Karpas-422 (cell line): ENCODE measurements at places on chromosomes 7 and 10. TPM values are rescaled to one million over a fixed set of nuclear protein-coding genes. Genes with fewer than 3 reads are reported as not detected.

GRCh38 chr10:75425291-75426079 is 5.9 kb upstream of the LRMDA start:
- no peaks in the 10 kb centered on the region for H3K36me3 ChIP-seq
- no peak overlapping the region for H3K4me3 ChIP-seq
- no peak for DNase-seq
- no peaks in the 10 kb centered on the region for H3K27me3 ChIP-seq

GRCh38 chr10:56142092-56142728 is 218.8 kb downstream of the ZWINT start:
- H3K27ac ChIP-seq, result peak overlapping the region; percentile 72
- DNase-seq, result peak; percentile 47
- H3K36me3 ChIP-seq, result no peaks in the 10 kb centered on the region
- H3K27me3 ChIP-seq, result no peaks in the 10 kb centered on the region
- H3K4me1 ChIP-seq, result peaks cover 14% of the 10 kb centered on the region
- no peak overlapping the region for H3K4me3 ChIP-seq

GRCh38 chr10:6135039-6135438 is 46.2 kb downstream of the RBM17 start:
- no peak overlapping the region for H3K4me3 ChIP-seq
- H3K27ac ChIP-seq, result no peak overlapping the region
- H3K4me1 ChIP-seq, result peaks cover 4% of the 10 kb centered on the region; the same call in 1 of the 2 replicates
- no peaks in the 10 kb centered on the region for H3K36me3 ChIP-seq
- no peaks in the 10 kb centered on the region for H3K27me3 ChIP-seq

DNA sequence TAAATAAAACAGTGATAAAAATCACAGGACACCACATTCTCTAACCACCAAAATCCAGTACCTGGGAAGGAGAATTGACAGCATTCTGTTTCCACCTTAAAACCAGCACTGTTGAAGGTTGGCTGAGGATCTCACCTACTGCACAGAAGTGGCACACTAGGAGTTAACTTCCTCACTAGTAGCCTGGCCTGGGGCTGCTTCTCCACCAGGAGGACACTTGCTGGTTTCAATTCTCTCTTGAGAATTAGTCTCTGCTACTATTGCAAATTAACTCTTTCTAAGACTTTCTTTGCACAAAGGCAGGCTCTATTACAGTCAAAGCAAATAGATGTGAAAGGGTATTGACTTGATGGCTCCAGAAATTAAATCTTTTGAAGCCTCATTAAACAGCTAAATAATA is 2.3 kb upstream of the CTTNBP2 start:
- H3K27ac ChIP-seq, result no peak overlapping the region
- no peaks in the 10 kb centered on the region for H3K4me1 ChIP-seq
- no peak for DNase-seq
- H3K36me3 ChIP-seq, result no peaks in the 10 kb centered on the region
- H3K27me3 ChIP-seq, result no peaks in the 10 kb centered on the region

- no peak for DNase-seq
- no peaks in the 10 kb centered on the region for H3K4me1 ChIP-seq
- H3K27me3 ChIP-seq, result no peaks in the 10 kb centered on the region
- no peak overlapping the region for H3K27ac ChIP-seq
Observed at GRCh38 chr7:22944510-22944909, 69.4 kb downstream of the HYCC1 start.

- H3K4me1 ChIP-seq, result no peaks in the 10 kb centered on the region
- no peaks in the 10 kb centered on the region for H3K36me3 ChIP-seq
- H3K27me3 ChIP-seq, result no peaks in the 10 kb centered on the region
- no peak overlapping the region for H3K27ac ChIP-seq
- no peak overlapping the region for H3K4me3 ChIP-seq
Observed at GRCh38 chr10:28774051-28774995, 97.0 kb downstream of the BAMBI start.

DNA sequence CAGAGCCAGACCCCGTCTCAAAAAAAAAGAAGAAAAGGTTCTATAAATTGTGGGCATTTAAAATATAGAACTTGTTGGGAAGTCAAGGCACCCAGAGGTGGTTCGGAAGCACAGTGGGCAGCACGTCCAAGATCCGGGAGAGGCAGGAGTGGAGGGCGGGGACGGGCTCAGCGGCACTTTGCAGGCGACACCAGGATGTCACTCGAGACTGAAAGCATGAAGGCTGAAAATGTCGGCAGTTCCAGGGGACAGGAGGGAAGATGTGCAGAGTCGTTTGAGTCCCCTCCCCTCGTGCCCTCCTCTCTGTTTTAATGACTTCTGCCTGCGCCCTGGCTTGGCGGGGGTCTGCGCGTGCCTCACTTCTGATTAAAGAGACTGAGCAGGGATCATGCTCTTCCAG is 30.6 kb downstream of the IQCE start:
- no peaks in the 10 kb centered on the region for H3K4me1 ChIP-seq
- H3K27me3 ChIP-seq, result no peaks in the 10 kb centered on the region

DNA sequence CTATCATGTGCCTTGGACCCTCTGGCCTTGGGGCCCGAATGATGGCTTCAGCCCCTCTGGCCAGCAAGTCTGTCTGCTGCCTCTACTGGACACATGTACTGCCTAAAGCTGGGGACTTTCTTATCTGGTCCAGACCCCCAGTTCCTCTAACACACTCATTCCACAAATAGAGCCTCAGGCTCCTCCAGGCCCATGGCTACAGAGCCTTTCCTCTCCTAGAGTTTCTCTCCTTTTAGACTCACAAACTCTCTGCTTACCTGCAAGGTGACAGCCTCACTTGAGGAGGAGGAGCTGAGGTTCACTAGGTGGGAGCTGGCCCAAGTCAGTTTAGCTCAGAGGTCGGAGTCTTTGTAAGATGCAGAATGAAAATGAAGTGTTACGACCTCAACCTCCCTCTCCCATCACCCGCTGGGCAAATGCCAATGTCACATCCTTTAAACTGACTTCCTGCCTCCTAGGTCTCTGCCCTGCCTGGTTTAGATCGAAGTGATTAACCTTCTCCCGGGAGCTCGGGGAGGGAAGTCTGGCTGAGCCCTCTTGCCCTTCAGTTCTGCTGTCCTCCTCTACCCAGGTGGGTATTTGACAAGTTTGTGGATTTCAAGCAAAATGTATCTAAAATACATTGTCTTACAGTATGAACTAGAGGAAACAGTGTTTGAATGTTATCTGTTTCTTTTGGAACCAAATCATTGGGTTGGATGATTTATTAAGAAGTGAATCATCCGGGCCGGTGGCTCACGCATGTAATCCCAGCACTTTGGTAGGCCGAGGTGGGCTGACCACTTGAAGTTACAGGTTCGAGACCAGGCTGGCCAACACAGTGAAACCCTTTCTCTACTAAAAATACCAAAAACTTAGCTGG is 71.9 kb upstream of the TNS3 start:
- H3K4me1 ChIP-seq, result no peaks in the 10 kb centered on the region
- no peaks in the 10 kb centered on the region for H3K36me3 ChIP-seq

DNA sequence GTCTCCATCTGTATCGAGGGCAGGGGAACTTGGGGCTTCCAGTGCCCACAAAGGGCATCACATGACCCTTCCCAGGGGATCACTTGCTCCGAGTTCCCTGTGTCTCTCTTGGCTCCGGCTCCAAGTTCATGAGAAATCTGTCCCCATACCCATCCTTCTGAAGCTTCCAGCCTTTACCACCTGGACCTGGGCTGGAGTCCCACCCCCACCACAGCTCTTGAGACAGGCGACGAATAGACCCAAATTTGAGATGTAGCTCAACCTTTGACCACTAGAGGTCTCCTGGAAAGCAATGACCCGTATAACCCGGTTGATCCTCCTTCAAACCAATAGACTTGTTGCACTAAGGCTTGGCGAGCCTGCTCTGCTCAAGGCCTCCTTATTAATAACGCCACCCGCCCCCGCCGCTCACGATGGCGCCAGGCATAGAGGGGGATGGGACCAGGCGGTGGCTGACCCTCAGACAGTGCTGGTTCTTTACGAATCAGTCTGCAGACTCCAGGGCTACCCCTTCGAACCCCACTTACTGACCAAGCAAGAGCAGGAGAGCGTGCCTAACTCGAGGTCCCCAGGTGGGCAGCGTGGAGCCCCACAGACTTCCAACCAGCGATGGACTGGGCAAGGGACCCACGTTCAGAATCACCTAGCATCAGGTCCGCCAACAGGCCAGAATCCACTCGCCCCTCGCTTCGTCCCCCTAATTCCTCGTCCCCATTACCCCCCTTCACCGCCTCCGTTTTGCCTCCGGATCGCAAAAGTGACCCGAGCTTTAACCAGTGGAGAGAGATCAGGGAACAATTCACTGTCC is 4.4 kb upstream of the ARID5B start:
- no peaks in the 10 kb centered on the region for H3K36me3 ChIP-seq
- peak; percentile 94 for DNase-seq
- H3K4me3 ChIP-seq, result peak overlapping the region; percentile 76
- H3K4me1 ChIP-seq, result peaks cover 56% of the 10 kb centered on the region
- peak overlapping the region; percentile 97 for H3K27ac ChIP-seq

GRCh38 chr7:49770838-49771237 is 2.6 kb upstream of the VWC2 start:
- H3K4me3 ChIP-seq, result no peak overlapping the region
- no peaks in the 10 kb centered on the region for H3K27me3 ChIP-seq
- H3K36me3 ChIP-seq, result no peaks in the 10 kb centered on the region
- H3K27ac ChIP-seq, result no peak overlapping the region
- no peak for DNase-seq
- no peaks in the 10 kb centered on the region for H3K4me1 ChIP-seq

DNA sequence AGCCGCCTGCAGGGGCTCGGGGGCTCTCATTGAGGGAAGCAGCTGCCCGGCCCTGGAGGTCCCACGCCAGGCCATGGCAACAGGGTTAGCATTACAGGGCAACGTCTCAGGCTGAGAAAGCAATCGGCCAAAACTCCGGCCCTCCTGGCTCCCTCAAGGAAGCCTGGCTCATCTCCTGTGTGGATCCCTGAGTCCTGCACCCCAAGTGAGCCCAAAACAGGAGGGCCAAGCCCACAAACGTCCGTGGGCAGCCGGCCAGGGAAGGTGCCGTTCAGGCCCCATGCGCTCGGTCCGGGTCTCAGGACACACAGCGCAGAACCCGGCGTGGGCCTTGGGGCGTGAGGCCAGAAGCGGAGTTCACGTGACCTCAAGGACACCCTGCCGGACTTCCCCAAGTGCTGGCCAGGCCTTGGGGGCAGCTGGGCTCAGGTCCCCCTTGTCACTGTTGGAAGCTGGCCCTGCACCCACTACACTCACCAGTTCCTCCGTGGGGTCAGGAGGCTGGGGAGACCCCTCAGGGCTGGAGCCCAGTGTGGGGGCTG is 8.0 kb upstream of the PWWP2B start:
- no peak overlapping the region for H3K27ac ChIP-seq
- H3K27me3 ChIP-seq, result no peaks in the 10 kb centered on the region
- no peak for DNase-seq
- no peak overlapping the region for H3K4me3 ChIP-seq
- H3K36me3 ChIP-seq, result no peaks in the 10 kb centered on the region

- peaks cover 7% of the 10 kb centered on the region; the same call in 1 of the 2 replicates for H3K36me3 ChIP-seq
- no peaks in the 10 kb centered on the region for H3K27me3 ChIP-seq
- no peak overlapping the region for H3K4me3 ChIP-seq
- H3K4me1 ChIP-seq, result no peaks in the 10 kb centered on the region
Observed at GRCh38 chr10:99123336-99123735, 112.3 kb downstream of the HPSE2 start.

- H3K27me3 ChIP-seq, result no peaks in the 10 kb centered on the region
- no peaks in the 10 kb centered on the region for H3K36me3 ChIP-seq
- no peak for DNase-seq
- H3K27ac ChIP-seq, result no peak overlapping the region
Observed at GRCh38 chr10:75083972-75084833, 27.3 kb upstream of the SAMD8 start.

GRCh38 chr10:7795605-7796004 is 7.6 kb downstream of the ATP5F1C start:
- H3K27me3 ChIP-seq, result no peaks in the 10 kb centered on the region
- H3K27ac ChIP-seq, result no peak overlapping the region
- DNase-seq, result no peak
- no peak overlapping the region for H3K4me3 ChIP-seq

- peaks cover 72% of the 10 kb centered on the region for H3K4me1 ChIP-seq
- peak; percentile 90 for DNase-seq
- peak overlapping the region; percentile 83 for H3K4me3 ChIP-seq
- peak overlapping the region; percentile 99 for H3K27ac ChIP-seq
- H3K36me3 ChIP-seq, result peaks cover 6% of the 10 kb centered on the region; the same call in 1 of the 2 replicates
- no peaks in the 10 kb centered on the region for H3K27me3 ChIP-seq
Observed at GRCh38 chr10:63266391-63267316, 133.5 kb downstream of the NRBF2 start.

DNA sequence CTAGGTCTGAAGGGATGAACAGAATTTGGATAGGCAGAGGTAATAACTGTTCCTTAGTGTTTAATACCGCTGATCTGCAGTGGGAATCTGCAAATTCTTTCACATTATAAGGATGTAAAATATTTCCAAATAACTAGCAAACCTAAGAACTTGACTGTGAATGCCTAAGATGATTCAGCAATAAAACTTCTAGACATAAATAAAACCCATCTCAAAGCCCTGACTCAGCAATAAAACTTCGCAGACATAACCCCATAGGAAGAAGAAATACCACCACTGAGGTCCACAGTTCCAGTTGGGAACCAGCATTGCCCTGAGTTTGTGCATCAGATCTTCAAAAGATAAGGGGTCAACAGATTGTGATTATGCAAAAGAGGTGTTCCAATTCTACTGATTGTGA is 354.2 kb downstream of the GFRA1 start:
- no peak overlapping the region for H3K4me3 ChIP-seq
- DNase-seq, result no peak
- no peaks in the 10 kb centered on the region for H3K4me1 ChIP-seq
- H3K27me3 ChIP-seq, result no peaks in the 10 kb centered on the region
- no peaks in the 10 kb centered on the region for H3K36me3 ChIP-seq
- no peak overlapping the region for H3K27ac ChIP-seq

DNA sequence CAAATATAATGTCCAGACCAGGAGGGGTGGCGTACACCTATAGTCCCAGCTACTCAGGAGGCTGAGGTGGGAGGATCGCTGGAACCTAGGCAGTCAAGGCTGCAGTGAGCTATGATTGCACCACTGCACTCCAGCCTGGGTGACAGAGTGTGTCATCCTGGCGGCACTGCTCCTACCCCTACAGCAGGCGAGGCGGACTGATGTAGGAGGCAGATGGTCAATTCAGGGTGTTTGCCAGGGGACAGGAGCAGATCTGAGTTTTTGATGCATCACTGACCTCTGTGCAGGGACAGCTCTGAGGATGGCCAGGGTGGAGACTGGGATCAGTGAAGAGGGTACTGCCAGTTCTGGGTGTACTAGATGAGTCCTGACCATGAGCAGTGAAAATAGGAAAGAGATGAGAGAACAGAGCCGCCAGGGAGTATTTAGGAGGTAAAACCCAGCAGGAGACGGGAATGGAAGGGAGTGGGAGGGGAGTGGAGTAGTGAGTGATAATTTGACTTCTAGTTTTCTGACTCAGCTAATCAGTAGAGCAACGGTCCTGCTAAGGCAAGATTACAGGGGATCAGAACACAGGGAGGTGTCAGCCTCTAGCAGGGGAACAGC is 75.3 kb downstream of the HIP1 start:
- no peaks in the 10 kb centered on the region for H3K36me3 ChIP-seq
- H3K4me1 ChIP-seq, result peaks cover 4% of the 10 kb centered on the region
- H3K4me3 ChIP-seq, result no peak overlapping the region
- H3K27ac ChIP-seq, result no peak overlapping the region
- DNase-seq, result no peak

Gene PNLIP
- not detected in 2 replicates for total RNA-seq

Gene SEMA3D
- total RNA-seq, result not detected in 2 replicates

Gene INMT
- total RNA-seq, result not detected in 2 replicates

Gene MEIG1
- total RNA-seq, result 2.6 TPM in 1 of 2 replicates, not detected in the other

Gene IKZF1
- total RNA-seq, result 117 and 118 TPM in 2 replicates

Gene ANXA8
- not detected in 2 replicates for total RNA-seq

Gene BRAT1
- total RNA-seq, result 10.5 and 30.1 TPM in 2 replicates

Gene HPSE2
- total RNA-seq, result not detected in 2 replicates

Gene EBF3
- total RNA-seq, result not detected in 2 replicates

Gene SEC61A2
- total RNA-seq, result 6.6 and 17.7 TPM in 2 replicates
